Stimulated activated CD4-positive, alpha-beta T cell treated with anti-CD3 and anti-CD28 coated beads, Interleukin-4, amount 100 ng/mL, for 4 hours (primary cell): ENCODE measurements at places on chromosomes 16 and 17.

DNA sequence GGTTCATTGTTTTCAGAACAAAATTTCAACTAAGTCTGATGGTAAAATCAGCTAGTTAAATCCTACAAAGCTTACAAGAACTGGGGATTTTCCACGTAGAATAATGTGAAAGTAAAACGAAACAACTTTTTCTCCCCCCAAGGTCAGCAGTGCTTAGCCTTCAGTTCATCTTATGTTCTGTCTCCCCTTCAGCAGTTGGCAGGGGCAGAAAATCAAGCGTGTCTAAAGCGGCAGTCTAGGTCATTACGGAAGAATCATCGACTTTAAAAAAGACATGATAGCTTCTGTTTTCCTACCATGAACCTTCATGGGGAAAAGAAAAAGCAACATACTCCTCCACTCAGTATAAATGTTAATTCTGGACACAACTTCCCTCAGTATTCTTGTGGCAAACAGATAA, 50.7 kb downstream of the GNA13 start:
- DNase-seq = no peak

GRCh38 chr17:82175201-82175600, 37.4 kb downstream of the CCDC57 start:
- DNase-seq = no peak

- no peak for DNase-seq
These were observed 9.6 kb upstream of the WNT9B start for GRCh38 chr17:46841561-46842379.

GRCh38 chr16:29825145-29826044, 5.1 kb downstream of the MVP start:
- DNase-seq = no peak
